Small intestine (tissue), 16 donors: ENCODE measurements at places on chromosomes 6 and 20.

DNA sequence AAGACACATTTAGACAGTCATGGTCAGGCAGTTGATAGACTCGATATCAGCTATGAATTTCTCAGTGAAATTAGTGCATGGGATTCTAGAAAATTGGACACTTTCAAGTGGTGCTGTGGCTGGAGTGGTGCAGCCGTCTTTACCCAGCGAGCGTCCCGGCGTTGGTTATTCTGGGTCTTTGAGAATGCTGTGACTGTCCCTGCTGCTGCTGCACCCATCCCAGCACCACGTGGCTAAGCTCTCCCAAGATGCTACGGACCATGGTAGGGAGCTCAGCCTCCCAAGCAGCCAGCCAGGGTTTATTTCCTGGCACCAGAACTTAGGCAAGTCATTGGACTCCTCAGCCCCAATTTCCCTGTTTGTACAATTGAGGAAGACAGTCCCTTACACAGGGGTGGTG is 147.2 kb upstream of the RPS6KA2 start:
- DNase-seq = no peak

DNA sequence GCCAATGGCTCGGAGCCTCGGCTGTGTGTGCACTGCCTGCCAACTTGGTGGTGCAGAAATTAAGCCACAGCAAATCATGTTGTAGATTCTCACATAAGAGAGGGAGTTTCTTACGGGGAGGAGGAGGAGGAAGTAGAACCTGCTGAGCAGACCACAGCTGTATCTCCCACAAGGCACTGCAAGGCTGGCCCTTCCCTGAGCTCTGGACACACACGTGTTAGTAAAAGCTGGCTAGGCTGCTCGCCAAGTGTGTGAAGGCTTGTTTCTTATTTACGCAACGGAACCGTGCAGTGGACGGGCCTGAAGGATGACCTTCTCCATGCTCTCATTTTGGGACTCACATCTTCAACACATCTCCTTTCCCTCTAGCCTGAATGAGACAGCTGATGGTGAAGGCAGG is 15.7 kb upstream of the QKI start:
- DNase-seq = no peak

- no peak for DNase-seq
Observed at GRCh38 chr20:17943343-17943742, 25.3 kb downstream of the SNX5 start.

GRCh38 chr6:169324656-169325459 is 71.2 kb upstream of the THBS2 start:
- DNase-seq = no peak

DNA sequence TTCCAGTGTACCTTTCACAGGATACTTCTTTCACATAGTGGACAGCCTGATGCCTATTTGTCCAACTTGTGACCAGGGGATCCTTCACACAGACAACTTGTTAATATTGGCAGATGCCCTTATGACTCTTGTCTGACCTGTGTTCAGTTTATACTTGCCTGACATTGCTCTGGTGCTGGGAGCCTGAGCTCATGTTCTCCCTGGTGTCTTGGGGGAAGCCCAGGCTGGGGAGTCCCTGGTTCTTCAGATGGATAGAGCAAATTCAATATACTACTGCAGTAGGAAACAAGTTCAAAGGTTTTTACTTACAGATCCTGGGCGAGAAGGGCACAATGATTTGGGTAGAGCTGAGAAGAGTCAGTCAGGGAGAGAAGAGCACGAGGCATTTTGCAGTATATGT is 76.1 kb downstream of the NKAIN2 start:
- DNase-seq = no peak

DNA sequence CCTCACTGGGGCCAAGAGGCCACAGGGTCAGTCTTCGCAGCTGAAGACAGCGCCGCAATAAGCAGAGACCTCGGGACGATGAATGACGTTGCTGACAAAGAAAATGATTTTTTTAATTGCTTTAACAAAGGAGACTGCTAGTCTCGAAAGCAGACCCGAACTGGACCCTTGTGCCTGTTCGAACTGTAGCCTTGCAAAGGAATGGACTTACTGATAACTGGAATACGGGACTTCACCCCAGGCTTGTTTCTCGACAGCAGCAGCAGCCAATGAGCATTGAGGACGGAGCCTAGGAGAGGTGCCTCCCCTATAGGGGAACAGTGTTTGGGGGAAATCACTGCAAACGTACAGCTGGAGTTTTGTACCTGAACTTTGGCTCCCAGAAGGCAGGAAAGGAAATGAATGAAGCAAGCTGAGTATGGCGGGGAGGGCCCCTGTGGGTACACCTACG is 1.3 kb upstream of the TAF4 start:
- peak; percentile 91 for DNase-seq

DNA sequence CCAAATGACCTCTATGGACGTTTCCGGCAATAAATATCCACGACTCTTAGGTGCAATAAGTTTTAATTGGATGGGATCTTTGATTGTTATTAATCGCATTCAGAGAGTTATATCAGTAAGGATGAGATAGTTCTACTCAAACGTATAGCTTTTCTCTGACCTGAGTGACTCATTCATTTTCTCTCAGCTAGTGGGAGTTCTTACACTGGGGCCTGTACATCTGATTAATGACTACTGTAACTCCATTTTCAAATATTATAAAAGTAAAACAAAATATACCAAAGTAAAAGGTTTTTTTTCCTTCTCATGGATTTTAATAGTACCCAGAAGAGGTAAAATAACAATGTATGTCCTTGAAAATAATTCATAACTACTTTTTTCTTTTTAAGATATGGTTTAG is 41.1 kb upstream of the SAMD5 start:
- DNase-seq = no peak

- no peak for DNase-seq
Observed at GRCh38 chr6:26342106-26343004, 22.6 kb upstream of the BTN3A2 start.
